ENCODE measurements at places on chromosomes 6 and 20.

DNA sequence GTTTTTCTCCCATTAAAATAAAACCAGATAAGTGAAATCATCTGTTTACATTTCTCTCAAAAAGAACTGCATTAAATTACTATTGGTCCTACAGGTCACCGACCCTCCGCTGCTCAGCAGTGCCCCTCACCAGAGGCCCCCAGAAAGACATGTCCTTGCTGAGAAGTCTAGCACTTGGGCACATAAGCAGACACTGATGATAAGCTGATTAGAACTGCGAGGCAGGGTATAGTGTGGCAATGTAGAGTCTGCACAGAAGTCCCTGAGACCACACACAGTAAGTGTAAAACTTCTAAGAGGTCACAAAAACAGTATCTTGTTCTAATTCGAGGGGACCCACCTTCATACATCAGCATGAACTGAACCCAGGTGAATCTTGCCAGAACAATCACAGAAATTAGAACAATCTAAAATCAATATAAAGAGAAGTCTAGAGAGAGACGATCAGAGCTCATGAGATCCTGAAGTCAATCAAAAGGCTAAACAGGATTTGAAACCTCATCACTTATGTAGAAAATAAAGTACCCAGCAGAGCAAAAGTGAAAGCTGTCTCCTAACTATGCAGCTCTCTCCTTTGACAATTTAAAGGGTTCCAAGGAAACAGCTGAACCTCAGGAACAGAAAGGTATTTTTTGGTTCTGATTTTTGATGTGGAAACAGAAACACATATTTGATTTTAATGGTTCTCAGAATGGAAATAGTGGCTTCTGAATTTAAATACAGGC, 182.9 kb downstream of the PTPRT start:
- DNase-seq, result no peak

- no peak for DNase-seq
Measured at GRCh38 chr6:126444659-126445273, 104.9 kb downstream of the CENPW start.

DNA sequence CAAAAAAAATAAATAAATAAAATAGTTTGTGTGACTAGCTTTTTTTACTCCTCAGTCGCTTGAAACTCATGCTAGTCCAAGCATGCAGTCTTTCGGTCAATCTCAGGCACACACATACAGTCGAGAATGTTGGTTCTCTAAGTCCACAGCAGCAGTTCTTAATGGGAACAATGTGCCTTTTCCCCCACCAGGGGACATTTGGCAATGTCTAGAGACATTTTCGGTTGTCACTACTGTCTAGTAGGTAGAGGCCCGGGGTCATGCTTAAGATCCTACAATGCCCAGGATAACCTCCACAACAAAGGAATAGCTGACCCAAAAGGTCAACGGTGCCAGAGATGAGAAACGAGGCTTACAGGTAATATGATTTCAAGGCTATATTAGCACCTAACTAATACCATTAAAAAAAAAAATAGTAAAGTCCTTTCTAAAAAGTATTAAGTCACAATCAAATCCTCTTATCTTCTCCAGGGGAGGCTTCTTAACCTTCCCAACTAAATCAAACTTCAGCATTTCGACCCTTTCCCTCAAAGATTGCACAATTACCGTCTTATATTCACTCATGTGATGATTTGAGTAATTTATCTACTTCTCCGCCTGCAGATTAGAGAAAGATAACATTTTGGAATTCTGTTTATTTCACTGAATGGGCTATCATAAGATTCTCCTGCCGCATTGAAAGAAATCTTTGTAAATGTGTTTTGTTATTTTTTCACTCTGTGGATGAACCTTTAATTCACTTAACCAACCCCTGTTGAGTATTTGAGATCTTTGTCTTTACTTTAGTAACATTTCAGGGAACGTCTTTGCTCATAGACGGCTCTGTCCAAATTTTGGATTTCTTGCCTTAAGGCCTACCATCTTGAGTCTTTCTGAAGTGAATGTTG, 8.1 kb upstream of the SALL4 start:
- no peak for DNase-seq

- DNase-seq, result no peak
Measured at GRCh38 chr20:20710443-20711315, 1.8 kb downstream of the RALGAPA2 start.

- no peak for DNase-seq
Measured at GRCh38 chr20:35695245-35695749, 3.9 kb downstream of the NFS1 start.
